ENCODE measurements at places on chromosomes 16 and 17. TPM values are rescaled to one million over a fixed set of nuclear protein-coding genes. Genes with fewer than 3 reads are reported as not detected.

DNA sequence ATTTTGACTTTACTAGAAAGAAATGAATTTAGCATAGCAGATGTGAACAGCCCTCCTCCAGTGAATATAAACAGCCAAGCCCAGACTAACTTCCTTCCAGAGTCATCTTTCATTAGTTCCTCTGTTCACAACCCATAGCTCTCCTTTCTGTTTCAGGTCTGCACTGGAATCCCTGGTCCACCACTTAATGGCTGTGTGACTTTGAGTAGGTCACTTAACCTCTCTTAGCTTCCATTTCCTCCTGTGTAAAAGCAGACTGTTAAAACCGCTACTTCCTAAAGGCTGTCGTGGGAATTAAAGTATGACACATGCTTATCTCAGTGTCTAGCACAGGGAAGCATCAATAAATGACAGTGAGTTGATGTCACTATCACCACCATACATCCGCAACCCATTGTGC lies 7.5 kb downstream of the SLC6A4 start:
- no peak for DNase-seq

- no peak for DNase-seq
These were observed 499.0 kb downstream of the MAF start for GRCh38 chr16:79101491-79101890.

- DNase-seq: no peak
These were observed 12.4 kb downstream of the ODAD4 start for GRCh38 chr17:41942626-41943373.

DNA sequence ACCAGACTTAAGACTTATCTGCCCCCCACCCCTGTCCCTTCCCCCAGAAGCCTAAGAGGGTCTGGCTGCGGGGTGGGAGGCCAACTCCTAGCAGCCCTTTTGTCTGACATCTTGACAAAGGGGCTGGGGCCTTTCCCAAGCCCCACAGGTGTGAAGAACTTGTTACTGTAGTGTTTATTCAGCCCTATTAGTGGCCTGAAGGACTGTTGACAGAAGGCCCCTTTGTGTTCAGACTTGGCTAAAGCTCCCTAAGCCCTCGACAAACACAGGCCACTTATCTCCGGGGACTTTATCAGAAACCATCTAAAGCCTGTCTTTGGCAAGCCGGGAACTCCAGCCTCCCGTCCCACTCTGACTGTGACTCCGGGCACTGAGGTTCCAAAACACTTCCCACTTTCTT lies 129.8 kb downstream of the NTN1 start:
- no peak for DNase-seq

The PRR15L gene
- not detected for total RNA-seq

The INCA1 gene
- 1.6 TPM for total RNA-seq

All from sciatic nerve (tissue), 2 donors.